ENCODE measurements at places on chromosomes 5 and 9. TPM values are rescaled to one million over a fixed set of nuclear protein-coding genes. Genes with fewer than 3 reads are reported as not detected.

The CACNA1B gene
- total RNA-seq, result 0.03 TPM

The BAG1 gene
- total RNA-seq, result 39.4 TPM

The ZDHHC11B gene
- not detected for total RNA-seq

The INSL6 gene
- not detected for total RNA-seq

The NOP16 gene
- total RNA-seq, result 43.5 TPM

The LIFR gene
- 46.0 TPM for total RNA-seq

The PTGES gene
- total RNA-seq, result 2.4 TPM

The OR1J2 gene
- not detected for total RNA-seq

The CDKN2B gene
- 22.3 TPM for total RNA-seq

The GPBP1 gene
- total RNA-seq, result 77.7 TPM

The SH2D3C gene
- not detected for total RNA-seq

The GPR150 gene
- not detected for total RNA-seq

The PCDHGB4 gene
- total RNA-seq, result 0.18 TPM

The KLF9 gene
- total RNA-seq, result 5.9 TPM

The TCOF1 gene
- 58.8 TPM for total RNA-seq

The TPRN gene
- 6.1 TPM for total RNA-seq

The C1QTNF3 gene
- not detected for total RNA-seq

The LECT2 gene
- total RNA-seq, result not detected

The INSYN2B gene
- 3.8 TPM for total RNA-seq

The KIF3A gene
- total RNA-seq, result 12.1 TPM

The IL3 gene
- total RNA-seq, result not detected

The FAM81B gene
- not detected for total RNA-seq

The LOX gene
- 3.5 TPM for total RNA-seq

The PPIC gene
- 133 TPM for total RNA-seq

The ZCCHC7 gene
- total RNA-seq, result 12.4 TPM

The GADD45G gene
- total RNA-seq, result not detected

The CDC26 gene
- total RNA-seq, result 48.3 TPM

The SPATA9 gene
- 1.4 TPM for total RNA-seq

The DEPDC1B gene
- 14.5 TPM for total RNA-seq

The SNCB gene
- not detected for total RNA-seq

The ERP44 gene
- 20.6 TPM for total RNA-seq

The LRRTM2 gene
- not detected for total RNA-seq

The C9orf153 gene
- not detected for total RNA-seq

The PTGR1 gene
- 86.8 TPM for total RNA-seq

The GHR gene
- 0.05 TPM for total RNA-seq

The WNT8A gene
- not detected for total RNA-seq

The PHF2 gene
- 14.3 TPM for total RNA-seq

The FOXI1 gene
- not detected for total RNA-seq

The PCDHGC5 gene
- total RNA-seq, result not detected

The GBA2 gene
- 15.5 TPM for total RNA-seq

The BARHL1 gene
- total RNA-seq, result not detected

The FABP6 gene
- total RNA-seq, result not detected

The MAP3K1 gene
- 18.8 TPM for total RNA-seq

The PLAC8L1 gene
- not detected for total RNA-seq

The FRMPD1 gene
- not detected for total RNA-seq

The KDM3B gene
- 64.8 TPM for total RNA-seq

The LMX1B gene
- total RNA-seq, result not detected

The PCA3 gene
- not detected for total RNA-seq

The RPS14 gene
- total RNA-seq, result 2,445 TPM

The ADAMTS19 gene
- total RNA-seq, result not detected

The PDZD2 gene
- total RNA-seq, result not detected

The UBE2B gene
- 55.8 TPM for total RNA-seq

Data from SJSA1 (cell line).